ENCODE measurements at places on chromosomes 3 and 15.

DNA sequence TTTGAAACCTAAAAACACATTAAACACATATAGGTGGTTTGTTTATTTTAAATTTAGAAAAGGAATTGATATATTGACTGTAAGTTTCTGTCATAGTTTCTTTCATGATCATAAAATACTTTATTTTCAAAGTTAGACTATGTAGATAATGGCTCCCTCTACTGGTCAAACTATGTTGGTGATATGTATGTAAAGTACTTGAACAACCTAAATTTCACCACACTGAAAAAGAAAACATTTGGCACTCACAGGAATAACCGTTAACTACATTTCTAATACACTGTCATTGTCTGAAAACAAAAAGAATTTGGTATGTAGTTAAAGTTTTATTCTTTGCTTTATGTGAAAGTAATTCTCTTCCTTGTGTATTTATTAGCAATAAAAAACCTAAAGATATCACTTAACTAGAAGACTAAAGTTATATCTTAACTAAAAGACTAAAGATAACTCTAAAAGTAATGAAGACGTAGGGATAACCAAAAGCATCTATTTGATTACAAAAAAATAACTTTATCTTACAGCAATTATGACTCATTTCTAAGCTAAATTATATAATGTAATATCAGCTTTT is 427.5 kb downstream of the VGLL3 start:
- DNase-seq, result no peak

DNA sequence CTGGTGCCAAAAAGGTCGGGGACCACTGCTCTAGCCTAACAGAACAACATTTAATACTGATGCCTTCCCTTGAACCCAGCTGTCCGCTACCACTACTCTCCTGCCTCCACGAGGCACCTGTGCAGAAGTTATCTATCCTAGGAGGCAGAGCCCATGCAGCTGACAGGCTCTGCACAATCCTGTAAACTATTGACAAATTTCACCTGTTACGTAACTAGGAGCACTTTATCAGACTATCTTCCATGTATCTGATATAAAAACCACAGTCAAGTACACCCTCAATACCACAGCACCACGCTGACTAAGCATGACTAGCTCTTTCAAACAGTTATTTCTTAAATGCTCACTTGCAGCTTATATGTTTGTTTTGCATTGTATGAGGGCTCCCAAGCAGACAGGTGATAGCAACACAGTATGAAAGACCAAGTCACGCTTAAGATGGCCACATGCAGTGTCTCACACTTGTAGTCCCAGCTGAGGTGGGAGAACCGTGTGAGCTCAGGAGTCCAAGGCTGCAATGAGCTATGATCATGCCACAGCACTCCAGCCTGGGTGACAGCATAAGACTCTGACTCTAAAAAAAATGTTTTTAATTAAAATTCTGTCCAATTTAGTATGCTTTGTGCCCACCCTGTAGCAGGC is 4.5 kb upstream of the IL17RC start:
- no peak for DNase-seq

- no peak for DNase-seq
These were observed 60.1 kb downstream of the ADAMTS9 start for GRCh38 chr3:64627471-64628321.

- no peak for DNase-seq
These were observed 132.9 kb upstream of the SLC6A11 start for GRCh38 chr3:10683106-10683505.

DNA sequence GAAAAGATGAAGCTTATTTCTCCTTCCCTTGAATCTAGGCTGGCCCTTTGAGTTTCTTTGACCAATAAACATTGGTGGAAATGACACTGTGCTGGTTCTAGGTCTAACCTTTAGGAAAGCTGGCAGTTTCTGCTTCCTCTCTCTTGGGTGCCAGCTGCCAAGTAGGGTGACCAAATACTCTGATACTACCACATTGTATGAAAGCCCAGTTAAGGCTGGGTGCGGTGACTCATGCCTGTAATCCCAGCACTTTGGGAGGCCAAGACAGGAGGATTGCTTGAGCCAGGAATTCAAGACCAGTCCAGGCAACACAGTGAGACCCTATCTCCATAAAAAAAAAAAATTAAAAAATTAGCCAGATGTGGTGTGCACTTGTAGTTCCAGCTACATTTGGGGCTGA is 320.7 kb downstream of the ZNF621 start:
- no peak for DNase-seq

- DNase-seq, result peak; percentile 32
These were observed 95.9 kb upstream of the TNIK start for GRCh38 chr3:171556148-171556547.

DNA sequence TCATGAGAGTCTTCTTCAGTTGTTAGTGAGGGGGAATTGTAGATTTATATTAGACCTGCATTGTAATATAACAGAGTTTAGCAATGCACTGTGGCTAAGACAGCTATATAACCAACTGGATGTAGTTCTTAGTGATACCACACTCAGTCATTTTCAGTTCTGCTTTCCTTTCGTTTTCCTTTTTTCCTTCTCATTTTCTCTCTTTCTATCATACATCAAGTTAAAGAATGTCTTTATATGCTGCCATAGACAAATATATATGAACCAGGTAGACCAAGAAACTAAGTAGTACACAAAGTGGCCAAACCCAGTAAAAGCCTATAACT is 43.7 kb upstream of the CD47 start:
- DNase-seq, result no peak

DNA sequence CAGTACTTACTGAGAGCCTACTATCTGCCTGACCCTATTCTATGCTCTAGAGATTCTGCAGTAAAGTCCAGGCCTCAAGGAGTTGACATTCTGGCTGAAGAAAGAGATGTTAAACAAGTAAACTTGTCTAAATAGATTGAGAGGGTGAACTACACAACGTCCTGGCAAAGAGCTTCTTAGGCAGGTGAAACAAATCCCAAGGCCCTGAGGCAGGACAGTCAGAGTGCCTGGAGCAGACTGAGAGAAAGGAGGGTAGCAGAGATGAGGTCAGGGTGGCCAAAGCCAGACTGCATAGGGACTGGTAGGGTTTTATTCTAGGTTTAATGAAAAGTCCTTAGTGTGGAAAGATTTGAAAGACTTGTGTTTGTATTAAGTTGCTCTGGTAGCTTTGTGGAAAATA is 84.5 kb upstream of the ATP11B start:
- DNase-seq, result no peak

- no peak for DNase-seq
These were observed 1.9 kb downstream of the COL8A1 start for GRCh38 chr3:99640214-99640851.

DNA sequence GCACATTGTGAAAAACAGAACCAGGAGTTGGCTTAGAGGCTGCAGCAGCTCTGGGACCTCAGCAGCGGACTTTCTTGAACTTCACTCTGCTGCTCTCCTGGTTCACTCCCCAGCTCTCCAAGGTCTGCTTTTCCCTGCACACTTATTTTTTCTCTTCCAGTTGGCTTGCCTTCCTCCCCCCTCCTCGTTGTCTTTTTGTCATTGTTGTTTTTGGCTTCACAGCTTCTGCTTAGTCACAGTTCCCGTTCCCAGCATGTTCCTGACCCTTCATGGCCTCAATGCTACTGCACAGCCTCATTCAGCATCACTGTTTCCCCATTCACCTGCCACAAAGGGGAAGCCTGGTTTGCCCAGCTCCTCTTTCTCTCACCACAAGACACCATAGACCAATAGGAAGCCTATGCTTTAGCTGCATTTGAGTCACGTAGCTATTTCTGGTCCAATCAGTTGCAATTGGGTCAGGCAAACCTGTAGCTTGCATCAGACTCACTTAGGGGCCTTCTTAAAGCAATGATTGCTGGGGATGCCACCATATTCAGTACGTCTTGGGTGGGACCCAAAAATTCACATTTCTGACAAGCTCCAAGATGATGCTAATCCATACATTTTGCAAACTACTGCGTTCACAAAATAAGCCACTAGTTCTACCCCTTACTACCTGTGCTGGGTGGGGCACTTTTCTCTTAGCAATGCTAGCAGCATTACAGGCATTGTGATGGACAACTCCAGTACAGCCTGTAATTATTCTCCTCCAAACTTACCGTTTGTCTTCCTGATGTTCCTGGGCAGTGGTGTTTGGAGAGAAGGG is 7.8 kb upstream of the SUMF1 start:
- peak; percentile 67 for DNase-seq

GRCh38 chr15:98501192-98501591 is 147.1 kb upstream of the IGF1R start:
- no peak for DNase-seq

DNA sequence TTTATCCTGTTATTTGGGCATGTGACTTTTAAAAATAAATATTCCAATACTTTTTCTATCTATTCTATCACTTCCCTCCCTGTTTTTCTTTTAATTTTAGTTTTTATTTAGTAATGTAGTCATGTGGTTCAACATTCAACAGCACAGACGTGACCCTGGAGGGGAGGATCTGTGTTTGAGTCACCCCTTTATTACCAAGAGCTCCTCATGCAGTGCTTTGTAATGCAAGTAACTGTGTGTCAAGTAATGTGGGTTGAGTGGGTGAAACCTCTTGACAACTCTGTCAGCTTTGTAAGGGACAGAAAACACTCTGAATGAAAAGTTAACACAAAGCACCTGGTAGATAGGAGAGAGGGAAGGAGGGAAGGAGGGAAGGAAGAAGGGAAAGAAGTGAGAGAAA is 89.7 kb upstream of the FGF12 start:
- DNase-seq, result no peak

DNA sequence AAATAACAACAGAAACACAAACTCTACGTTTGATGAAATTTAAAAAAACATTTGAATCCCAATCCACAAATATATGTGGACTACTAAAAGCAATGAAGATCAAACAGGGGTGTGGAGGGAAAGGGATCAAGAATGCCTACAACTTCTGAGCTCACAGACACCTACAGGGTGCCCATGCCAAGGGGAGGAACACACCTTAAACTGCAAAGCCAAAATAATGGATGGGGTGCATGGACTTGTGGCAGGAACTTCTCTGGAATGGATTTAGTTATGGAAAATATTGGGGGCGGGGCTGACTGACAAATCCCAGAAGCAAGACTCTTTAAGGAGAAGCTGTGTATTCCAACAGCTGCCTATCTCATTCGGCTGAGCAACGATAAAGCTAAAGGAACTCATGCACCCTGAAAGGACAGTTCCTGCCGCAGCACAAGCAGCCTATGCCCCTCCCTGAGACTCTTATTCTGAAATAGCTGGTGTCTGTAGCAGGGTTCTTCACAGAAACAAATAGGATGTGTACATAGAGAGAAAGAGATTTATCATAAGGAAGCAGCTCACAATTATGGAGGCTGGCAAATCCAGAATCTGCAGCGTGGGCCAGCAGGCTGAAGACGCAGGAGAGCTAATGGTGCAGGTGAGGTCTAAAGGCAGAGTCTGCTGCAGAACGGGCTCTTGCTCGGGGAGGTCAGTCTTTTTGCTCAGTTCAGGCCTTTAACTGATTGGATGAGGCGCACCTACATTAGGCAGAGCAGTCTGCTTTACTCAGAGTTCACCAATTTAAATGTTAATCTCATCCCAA is 24.5 kb upstream of the PLA2G4D start:
- DNase-seq, result no peak

- no peak for DNase-seq
These were observed 7.2 kb downstream of the EOMES start for GRCh38 chr3:27714692-27715453.

DNA sequence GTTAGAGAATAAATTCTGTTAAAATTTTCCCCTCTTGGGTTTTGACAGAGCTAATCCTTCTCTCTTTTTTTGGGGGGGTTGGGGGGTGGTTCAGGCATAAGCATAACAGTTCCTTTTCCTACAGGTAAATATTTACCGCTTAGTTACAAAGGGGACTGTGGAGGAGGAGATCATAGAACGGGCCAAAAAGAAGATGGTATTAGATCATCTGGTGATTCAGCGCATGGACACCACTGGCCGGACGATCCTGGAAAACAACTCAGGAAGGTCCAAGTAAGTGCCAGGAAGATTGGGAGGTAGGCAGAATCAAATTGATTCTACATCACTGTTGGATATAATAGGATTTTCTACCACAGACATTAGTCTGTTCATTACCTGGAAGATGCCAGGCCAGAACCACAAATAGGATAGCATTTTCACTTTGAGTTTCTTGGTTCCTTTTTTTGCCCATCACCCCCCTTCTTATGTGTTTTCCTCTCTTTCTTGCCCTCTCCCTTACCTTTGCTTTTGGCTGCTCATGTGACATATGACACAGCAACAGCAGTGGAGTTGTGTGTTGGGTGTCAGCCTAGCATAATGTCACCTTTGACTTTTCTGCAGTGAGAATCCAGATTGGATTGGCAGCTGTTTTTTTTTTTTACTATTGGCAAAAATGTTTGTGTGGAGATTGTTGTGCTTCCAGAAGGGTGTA is 79.0 kb downstream of the CHD2 start:
- no peak for DNase-seq

GRCh38 chr3:57012847-57013246 is 47.6 kb upstream of the SPATA12 start:
- DNase-seq, result no peak

GRCh38 chr15:68379759-68380290 is 52.1 kb downstream of the ITGA11 start:
- no peak for DNase-seq

- no peak for DNase-seq
These were observed 27.6 kb upstream of the VILL start for GRCh38 chr3:37963016-37963415.

- no peak for DNase-seq
These were observed 359.1 kb upstream of the IL12A start for GRCh38 chr3:159629329-159630084.

- no peak for DNase-seq
These were observed at the start of gene THPO for GRCh38 chr3:184377882-184378445. TSS of gene THPO (minus strand) at chr3:184378207. CDS start at chr3:184376259, 1,948 bp downstream.

Measured in heart right ventricle (tissue), 16 donors.